ENCODE measurements at places on chromosomes 5 and 9.
A peak's percentile ranks its signal among the peaks of the same experiment; 100 is the strongest.

DNA sequence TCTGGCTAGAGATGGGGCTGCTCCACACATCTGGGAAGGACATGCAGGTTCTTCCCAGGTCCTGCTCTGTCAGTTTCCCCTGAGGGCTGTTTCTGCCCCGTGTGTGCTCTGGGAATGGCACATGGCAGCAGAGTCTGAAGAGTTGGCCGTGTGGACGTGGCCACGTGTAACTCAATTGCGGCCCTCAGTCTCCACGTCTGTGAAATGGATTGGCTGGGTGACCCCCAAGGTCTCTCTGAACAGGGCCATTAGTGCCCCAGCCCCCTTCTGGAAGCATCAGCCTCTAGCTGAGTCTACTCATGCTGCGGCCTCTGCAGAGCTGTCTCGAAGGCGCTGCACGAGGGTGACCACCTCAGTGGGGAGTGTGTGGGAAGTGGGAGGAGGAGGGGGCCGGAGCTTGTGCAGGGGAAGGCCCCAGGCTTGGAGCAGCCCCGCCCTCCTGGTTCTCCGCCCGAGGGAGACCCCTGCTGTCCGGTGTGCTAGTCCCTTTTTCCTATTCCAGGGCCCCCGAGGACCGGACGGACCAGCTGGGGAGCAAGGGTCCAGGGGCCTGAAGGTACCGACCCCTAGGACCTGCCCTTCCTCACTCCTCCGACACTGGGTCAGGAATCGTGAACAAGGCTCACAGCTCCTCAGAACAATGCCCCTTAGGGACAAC lies 58.9 kb upstream of the ORM1 start:
- no peak for DNase-seq

DNA sequence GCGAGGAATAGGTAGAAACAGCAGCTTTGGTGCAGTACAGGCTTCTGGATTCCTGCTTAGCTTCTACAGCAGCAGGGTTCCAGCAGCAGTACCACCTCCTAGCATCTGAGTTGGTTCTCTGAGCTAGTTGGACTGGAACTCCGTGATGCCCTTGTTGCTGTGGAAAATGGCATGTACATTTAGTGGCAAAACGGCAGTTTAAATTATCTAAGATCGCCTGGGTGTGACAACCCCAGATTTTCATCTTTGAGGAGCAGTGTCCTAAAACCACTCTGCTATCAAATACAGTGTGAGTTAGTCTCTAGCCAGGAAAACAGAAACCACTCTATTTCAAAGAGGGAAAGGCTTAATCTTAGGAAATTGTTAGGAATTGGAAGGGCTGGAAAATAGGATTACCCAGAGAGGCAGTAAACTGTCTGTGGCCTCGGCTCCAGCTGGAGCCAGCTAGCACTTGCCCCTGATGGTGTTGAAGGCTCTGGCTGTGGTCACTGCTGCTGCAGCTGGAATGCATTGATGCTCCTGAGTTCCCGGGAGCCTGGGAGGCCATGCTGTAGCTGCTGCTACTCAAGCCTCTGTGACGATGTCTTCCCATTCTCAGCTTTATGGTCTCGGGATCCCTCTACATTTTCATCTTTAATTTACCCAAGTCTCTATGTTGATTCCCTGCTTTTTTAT lies 29.4 kb downstream of the RAD23B start:
- DNase-seq: peak; percentile 14

- no peak for DNase-seq
Observed at GRCh38 chr5:107302441-107302840, 368.3 kb downstream of the EFNA5 start.

DNA sequence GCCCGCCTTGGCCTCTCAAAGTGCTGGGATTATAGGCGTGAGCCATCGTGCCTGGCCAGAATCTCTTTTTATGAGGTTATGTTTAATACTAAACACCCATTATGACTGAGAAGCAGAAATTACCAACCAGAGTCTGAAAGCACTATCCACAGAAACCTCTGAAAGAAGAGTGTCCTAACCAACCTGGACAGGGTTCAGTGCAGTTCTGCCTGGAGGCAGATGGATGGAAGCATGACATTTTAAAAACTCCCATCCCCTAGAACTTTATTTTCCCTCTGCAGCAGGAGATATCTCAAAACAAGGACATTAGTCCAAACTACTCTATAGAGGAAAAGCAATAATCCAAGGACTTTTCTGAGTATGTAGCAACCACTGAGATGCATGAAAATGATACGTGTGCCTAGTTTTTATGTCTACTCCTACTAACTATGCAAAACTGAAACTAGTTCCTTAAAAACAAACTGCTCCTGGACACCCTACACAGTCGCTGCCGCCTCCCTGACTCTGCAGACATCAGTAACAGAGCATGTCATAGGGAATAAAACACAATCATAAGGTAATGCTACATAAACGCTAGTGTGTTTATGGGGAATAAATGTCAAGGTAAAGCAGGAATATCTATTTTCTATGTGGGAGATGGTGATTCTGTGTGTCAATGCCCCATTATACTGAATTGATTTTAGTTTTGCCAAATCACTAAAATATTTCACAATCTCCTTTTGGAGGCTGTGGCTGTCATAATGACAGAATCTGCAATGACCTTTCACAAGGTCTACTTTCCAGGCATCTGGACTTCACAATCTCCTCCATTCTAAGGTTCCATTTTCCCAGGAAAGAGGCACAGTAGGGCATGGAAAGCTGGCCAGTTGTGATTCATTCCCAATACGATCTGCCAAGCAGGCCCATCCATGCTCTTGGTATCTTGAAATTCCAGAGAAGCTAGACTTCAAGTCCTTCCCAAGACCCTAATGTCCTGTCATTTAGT lies 122.8 kb downstream of the SIL1 start:
- DNase-seq: no peak

DNA sequence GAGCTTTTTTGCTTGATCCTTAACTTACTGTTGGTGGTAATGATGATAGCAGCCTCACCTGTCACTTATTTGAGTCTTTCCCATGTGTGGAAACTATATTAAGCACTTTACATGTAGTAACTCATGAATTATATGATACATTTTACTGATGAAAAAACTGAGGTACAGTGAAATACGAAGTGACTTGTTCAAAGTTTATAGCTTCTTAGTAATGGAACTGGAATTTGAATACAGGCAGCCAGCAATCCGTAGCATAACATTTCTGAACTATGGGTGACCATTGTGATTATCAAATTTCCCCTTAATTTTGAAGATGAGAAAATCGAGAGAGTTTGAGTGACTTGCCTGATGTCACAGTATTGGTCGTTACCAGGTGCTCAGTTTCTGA lies 17.3 kb downstream of the SCAMP1 start:
- no peak for DNase-seq

GRCh38 chr9:129562514-129562913 lies 58.4 kb downstream of the C9orf50 start:
- no peak for DNase-seq

DNA sequence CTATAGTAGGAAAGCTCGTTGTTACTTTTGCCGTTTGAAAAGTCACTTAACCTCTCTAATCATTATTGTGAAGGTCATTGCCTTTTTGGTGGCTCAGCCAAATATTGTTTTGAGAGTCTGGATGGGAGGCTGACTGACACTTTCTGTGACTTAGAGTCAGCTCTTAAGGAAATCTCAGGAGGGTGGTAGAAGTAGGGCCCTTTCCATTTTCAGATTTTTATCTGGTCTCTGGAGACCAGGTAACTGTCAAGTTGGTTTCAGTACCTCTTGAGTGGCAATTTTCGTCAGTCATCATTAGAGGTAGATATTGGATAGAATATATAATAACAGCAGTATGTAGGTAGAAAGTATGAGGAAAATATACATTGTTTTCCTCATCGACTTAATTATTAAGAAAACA lies 23.3 kb downstream of the UGCG start:
- no peak for DNase-seq

DNA sequence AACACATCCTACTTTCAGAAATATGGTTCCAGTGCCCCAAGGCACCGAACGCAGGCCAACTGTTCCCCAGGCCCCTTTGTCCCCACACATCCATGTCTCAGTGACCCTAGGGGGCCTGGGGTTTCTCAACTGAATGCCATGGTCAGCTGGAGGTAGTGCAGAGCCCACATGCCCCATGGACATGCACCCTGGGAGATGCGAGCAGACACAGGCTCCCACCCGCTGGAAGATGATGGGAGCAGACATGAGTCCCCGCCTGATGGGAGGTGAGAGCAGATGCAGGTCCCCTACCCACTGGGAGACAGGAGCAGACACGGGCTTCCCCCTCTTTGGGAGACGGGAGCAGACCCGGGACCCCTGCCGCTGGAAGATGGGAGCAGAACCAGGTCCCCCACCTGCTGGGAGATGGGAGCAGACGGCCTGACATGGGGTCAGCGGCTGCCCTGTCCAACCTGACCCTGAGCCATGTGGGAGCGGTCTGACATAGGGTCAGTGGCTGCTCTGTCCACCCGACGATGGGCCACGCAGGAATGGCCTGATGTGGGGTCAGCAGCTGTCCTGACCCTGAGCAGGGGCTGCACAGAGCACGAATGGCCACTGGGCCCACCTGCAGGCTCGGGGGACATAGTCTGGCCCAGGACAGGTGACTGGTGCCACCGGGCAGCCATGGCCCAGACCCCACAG lies 18.4 kb downstream of the ZDHHC11B start:
- no peak for DNase-seq

- DNase-seq: no peak
Observed at GRCh38 chr9:114001410-114001685, 76.8 kb downstream of the AMBP start.

- no peak for DNase-seq
Observed at GRCh38 chr5:132025403-132025971, 14.0 kb upstream of the ACSL6 start.

- no peak for DNase-seq
Observed at GRCh38 chr5:13955896-13956295, 11.4 kb upstream of the DNAH5 start.

DNA sequence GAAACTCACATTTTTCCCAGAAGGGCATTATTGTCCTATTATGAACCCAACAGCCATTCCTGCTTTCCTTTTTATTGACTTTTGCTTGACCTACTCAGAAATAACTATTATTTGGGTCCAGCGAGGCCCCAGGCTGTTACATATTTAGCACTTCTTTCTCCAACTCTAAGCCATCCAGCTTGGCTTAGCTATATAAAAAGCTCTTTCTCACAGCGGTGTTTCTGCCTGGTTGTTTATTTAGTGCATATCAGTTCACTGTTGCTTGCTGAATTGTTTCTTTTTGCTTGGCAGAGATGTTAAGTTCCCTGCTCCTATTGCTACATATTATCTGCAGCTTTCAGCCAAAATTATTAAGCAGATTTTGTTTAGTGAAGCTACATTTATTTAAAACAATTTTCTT lies 1156.8 kb upstream of the SEMA6A start:
- DNase-seq: no peak

- peak; percentile 61 for DNase-seq
Observed at GRCh38 chr5:124956471-124957029, 210.1 kb upstream of the ZNF608 start.

- no peak for DNase-seq
Observed at GRCh38 chr5:96506376-96506775, 73.3 kb upstream of the PCSK1 start.

DNA sequence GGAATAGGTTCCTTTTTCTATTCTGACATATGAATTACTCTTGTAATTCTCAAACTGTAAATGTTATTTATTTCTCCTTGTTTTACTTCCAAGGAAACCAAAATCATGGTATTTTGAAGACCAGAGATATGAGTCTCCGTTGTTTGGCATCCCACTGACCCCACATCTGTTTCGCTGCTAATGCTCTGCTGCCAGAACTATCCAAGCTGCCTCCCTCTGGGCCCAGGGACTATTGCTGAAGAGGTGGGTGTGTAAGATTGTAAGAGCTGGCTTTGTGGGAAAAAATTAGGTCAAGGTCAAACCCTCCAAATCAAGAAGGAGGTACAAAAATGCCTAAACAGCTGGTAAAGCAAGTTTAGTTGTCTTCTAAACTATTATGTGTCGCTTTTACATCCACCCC lies 129.4 kb upstream of the MYO10 start:
- DNase-seq: no peak

DNA sequence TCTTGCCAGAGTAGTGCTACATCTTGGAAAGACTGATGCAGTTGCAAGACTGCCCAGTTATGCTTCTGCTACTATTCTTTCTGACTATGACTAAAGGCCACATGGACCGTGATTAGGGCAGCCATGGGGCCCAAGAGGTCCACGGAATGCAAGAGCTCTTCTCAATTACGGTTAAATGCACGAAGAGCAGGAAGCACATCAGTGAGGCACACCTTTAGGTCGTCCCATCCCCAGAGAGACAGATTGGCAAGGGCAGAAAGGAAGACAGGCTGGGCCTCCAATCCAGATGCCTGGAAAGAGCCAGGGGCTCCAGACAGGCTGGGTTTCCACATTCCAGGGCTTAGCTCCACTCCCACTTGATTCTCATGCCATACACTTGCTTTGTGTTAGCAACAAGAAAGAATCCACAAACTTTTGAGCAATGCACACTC lies 132.3 kb upstream of the SLIT3 start:
- DNase-seq: no peak

GRCh38 chr5:83711982-83712601 lies 8.6 kb downstream of the HAPLN1 start:
- DNase-seq: peak; percentile 37

GRCh38 chr9:111287127-111287526 lies 42.9 kb downstream of the OR2K2 start:
- no peak for DNase-seq

DNA sequence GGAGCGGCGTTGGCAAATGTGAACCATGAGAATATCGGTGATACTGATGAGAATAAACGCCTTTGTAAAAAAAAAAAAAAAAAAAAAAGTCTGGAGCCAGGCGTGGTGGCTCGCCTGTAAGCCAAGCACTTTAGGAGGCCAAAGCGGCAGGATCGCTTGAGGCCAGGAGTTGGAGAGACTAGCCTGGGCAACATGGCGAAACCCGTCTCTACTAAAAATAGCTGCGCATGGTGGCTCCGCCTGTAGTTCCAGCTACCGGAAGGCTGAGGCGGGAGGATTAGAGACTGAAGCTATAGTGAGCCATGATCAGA lies 425 bp upstream of the NFX1 start:
- DNase-seq: no peak

- no peak for DNase-seq
Observed at GRCh38 chr5:14743601-14744295, 79.2 kb downstream of the OTULIN start.

- DNase-seq: no peak
Observed at GRCh38 chr9:16125629-16126028, 572.8 kb downstream of the CCDC171 start.

- DNase-seq: no peak
Observed at GRCh38 chr5:42228279-42228678, 195.0 kb upstream of the GHR start.

DNA sequence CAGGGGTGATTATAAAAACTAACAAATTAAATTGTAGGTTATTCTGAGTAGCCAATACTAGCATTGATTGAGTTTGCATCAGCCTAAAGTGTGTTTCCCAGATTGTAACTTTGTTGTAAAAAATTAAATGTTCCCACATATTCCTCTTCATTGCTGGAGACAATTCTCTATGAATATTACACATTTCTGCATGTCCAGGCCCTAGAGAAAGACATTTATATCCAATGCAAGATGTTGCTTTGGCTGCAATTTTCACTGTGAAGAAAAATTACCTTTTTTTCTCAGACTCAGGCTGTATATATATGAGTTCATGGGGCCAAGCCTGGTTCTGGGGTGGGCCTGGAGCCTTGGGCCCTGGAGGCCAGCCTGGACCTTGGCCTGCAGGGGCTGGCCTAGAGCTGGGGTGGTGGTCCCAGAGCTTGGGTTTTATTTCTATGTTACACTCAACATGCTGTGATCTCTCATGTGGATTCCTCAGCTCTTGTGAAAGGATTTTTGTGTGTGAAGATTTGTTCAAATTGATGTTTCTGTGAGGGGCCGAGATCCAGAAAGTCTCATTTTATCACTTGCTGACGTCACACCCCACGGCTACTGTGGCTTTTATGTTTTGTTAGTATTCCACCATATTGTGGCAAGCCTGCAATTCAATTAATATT lies 232.5 kb downstream of the SPATA31A1 start:
- no peak for DNase-seq

Data from globus pallidus (tissue), 1 donor.